Foreskin keratinocyte (primary cell): ENCODE measurements at places on chromosomes 7 and 10. TPM values are rescaled to one million over a fixed set of nuclear protein-coding genes. Genes with fewer than 3 reads are reported as not detected.

Gene DRGX
- not detected in 2 replicates for polyA plus RNA-seq

Gene HTR5A
- polyA plus RNA-seq = not detected in 2 replicates

Gene DNAJB6
- polyA plus RNA-seq = 97.9 and 98.5 TPM in 2 replicates

Gene ITPRIP
- polyA plus RNA-seq = 11.2 and 11.3 TPM in 2 replicates

Gene CAMK2B
- polyA plus RNA-seq = 0.88 and 1.3 TPM in 2 replicates

Gene PARD3
- polyA plus RNA-seq = 25.6 and 29.2 TPM in 2 replicates

Gene RBP4
- not detected in 2 replicates for polyA plus RNA-seq

Gene PRRT4
- 0.04 and 0.29 TPM in 2 replicates for polyA plus RNA-seq

Gene MUC3A
- polyA plus RNA-seq = 0.37 and 0.77 TPM in 2 replicates

Gene FRAT2
- polyA plus RNA-seq = 6.4 and 8.6 TPM in 2 replicates

Gene EFCAB10
- polyA plus RNA-seq = 0.13 TPM in 1 of 2 replicates, not detected in the other

Gene SERPINE1
- 170 and 271 TPM in 2 replicates for polyA plus RNA-seq

Gene GIMAP6
- polyA plus RNA-seq = not detected in 2 replicates

Gene PLXDC2
- polyA plus RNA-seq = 1.9 TPM in 2 replicates

Gene NUTM2E
- 0.17 and 0.22 TPM in 2 replicates for polyA plus RNA-seq

Gene AGMO
- polyA plus RNA-seq = 0.06 TPM in 1 of 2 replicates, not detected in the other

Gene SUFU
- polyA plus RNA-seq = 4.2 and 4.6 TPM in 2 replicates

Gene CLDN3
- not detected in 2 replicates for polyA plus RNA-seq

Gene HOXA1
- 6.3 and 8.2 TPM in 2 replicates for polyA plus RNA-seq

Gene FZD1
- polyA plus RNA-seq = 1.5 and 1.8 TPM in 2 replicates

Gene CABCOCO1
- not detected in 2 replicates for polyA plus RNA-seq

Gene PDAP1
- polyA plus RNA-seq = 288 and 315 TPM in 2 replicates

Gene ABCA13
- polyA plus RNA-seq = 0.22 and 0.23 TPM in 2 replicates

Gene PAPOLB
- not detected in 2 replicates for polyA plus RNA-seq

Gene TFAM
- polyA plus RNA-seq = 12.0 and 21.3 TPM in 2 replicates

Gene SUGCT
- 125 and 220 TPM in 2 replicates for polyA plus RNA-seq

Gene EPO
- polyA plus RNA-seq = 0.65 and 0.66 TPM in 2 replicates

Gene CCDC172
- not detected in 2 replicates for polyA plus RNA-seq

Gene SPDYE9
- not detected in 2 replicates for polyA plus RNA-seq

Gene ENO4
- polyA plus RNA-seq = 0.08 and 0.12 TPM in 2 replicates

Gene CYP26C1
- not detected in 2 replicates for polyA plus RNA-seq

Gene JCAD
- polyA plus RNA-seq = 0.01 TPM in 1 of 2 replicates, not detected in the other
